ENCODE measurements at places on chromosomes 12 and 14.

DNA sequence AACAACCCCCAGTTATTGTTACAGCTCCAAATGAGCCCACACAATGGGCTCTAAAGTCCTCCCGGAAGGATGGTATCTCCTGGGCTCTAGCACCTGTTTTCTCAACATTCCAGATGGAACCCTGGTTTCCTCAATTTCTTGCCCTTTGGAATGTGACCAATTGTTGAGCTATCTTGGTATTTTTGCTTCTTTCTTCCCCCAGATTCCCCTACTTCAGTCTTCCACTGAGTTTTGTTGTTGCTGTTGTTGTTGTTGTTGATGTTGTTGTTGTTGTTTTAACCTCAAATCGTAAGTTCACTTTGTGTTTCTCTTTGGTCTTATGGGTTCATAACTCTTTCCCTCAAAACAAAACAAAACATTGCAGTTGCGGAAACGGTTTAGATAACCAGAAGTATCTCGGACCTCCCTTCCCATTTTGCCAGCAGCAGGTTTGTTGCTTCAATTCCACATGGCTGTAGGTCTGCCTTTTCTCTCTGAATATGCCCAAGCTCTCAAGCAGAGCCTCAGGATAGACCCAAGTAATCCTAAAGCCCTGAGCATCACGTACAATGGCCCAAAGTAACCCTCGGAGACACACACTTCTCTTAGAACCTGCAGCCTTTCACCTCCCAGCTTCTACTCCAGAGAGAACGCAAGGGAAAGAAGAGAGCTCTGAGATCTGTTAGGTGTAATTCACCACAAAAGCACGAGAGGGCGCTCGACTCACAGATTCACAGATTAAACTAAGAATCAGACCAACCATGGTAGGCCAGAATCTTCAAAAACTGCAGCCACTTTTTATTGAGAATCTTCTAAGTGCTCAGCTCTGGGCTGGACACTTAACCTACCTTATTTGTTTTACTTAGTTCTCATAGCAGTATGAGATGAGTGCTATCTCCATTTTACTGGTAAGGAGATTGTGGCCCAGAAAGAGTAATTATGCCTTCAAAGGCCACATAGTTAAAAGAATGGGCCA, 1.0 kb upstream of the DDX23 start:
- H3K36me3 ChIP-seq = no peaks in the 10 kb centered on the region
- peak overlapping the region; percentile 81 for H3K4me3 ChIP-seq
- peaks cover 27% of the 10 kb centered on the region for H3K4me1 ChIP-seq
- peak overlapping the region; percentile 72 for H3K27ac ChIP-seq

GRCh38 chr12:29050503-29050902, 98.6 kb upstream of the FAR2 start:
- DNase-seq = no peak
- no peaks in the 10 kb centered on the region for H3K27me3 ChIP-seq
- H3K27ac ChIP-seq = no peak overlapping the region
- H3K4me3 ChIP-seq = no peak overlapping the region
- no peaks in the 10 kb centered on the region for H3K4me1 ChIP-seq

DNA sequence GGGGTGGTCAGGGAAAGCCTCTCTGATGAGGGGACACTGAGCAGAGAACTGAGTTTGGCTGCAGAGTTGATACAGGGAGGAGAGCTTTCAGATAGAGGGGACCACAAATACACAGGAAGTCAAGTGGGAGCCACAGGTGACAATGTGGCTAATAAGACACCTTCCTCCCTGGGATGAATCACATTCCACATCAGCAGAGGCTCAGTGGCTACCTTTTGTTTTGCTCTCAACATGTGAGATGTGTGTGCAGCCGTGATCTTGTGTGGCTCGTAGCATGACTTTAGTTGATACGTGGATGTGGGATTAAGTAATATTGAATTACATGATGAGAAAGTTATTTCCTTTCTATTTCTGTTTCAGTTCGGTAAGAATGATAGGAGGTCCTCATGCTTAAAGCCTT, 7.5 kb downstream of the CRADD start:
- H3K36me3 ChIP-seq = no peaks in the 10 kb centered on the region
- no peaks in the 10 kb centered on the region for H3K27me3 ChIP-seq
- H3K27ac ChIP-seq = peak overlapping the region; percentile 79
- H3K4me3 ChIP-seq = no peak overlapping the region
- peaks cover 67% of the 10 kb centered on the region for H3K4me1 ChIP-seq

- H3K4me1 ChIP-seq = no peaks in the 10 kb centered on the region
- H3K36me3 ChIP-seq = no peaks in the 10 kb centered on the region
- no peak overlapping the region for H3K4me3 ChIP-seq
Measured at GRCh38 chr14:60288279-60288678, 39.3 kb downstream of the PPM1A start.

DNA sequence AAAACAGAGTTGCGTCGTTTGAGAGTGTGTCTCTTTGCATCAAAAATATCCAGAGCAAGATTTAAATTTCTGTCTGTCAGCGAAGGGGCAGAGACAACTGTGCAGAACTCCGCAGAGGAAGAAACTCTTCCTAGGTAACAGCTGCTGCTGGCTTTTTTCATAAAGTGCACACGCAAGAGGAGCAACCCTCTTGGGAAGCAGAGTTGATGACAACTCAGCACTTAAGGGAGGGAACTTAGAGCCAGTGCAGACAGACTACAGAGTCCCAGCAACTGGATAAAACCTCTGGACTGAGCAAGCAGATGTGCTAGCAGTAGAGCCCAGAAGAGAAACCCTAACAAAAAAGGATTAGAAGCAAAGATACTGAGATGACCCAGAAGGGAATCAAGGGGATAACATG, 337.1 kb downstream of the PCNX1 start:
- no peaks in the 10 kb centered on the region for H3K36me3 ChIP-seq
- no peak overlapping the region for H3K4me3 ChIP-seq
- no peaks in the 10 kb centered on the region for H3K4me1 ChIP-seq
- no peaks in the 10 kb centered on the region for H3K27me3 ChIP-seq
- no peak overlapping the region for H3K27ac ChIP-seq

- no peak overlapping the region for H3K27ac ChIP-seq
- H3K4me3 ChIP-seq = no peak overlapping the region
- no peaks in the 10 kb centered on the region for H3K27me3 ChIP-seq
- H3K36me3 ChIP-seq = no peaks in the 10 kb centered on the region
- H3K4me1 ChIP-seq = peaks cover 59% of the 10 kb centered on the region
Measured at GRCh38 chr14:103028161-103028767, 29.1 kb downstream of the CDC42BPB start.

- H3K27ac ChIP-seq = no peak overlapping the region
- no peaks in the 10 kb centered on the region for H3K36me3 ChIP-seq
- no peaks in the 10 kb centered on the region for H3K27me3 ChIP-seq
- H3K4me3 ChIP-seq = no peak overlapping the region
- no peak for DNase-seq
Measured at GRCh38 chr12:5745251-5745888, 199.7 kb downstream of the ANO2 start.

GRCh38 chr12:45681465-45681864, 48.0 kb upstream of the ARID2 start:
- no peaks in the 10 kb centered on the region for H3K36me3 ChIP-seq
- no peaks in the 10 kb centered on the region for H3K27me3 ChIP-seq
- H3K4me3 ChIP-seq = no peak overlapping the region
- no peak overlapping the region for H3K27ac ChIP-seq
- DNase-seq = no peak
- no peaks in the 10 kb centered on the region for H3K4me1 ChIP-seq

- no peak overlapping the region for H3K27ac ChIP-seq
- H3K4me3 ChIP-seq = no peak overlapping the region
- no peaks in the 10 kb centered on the region for H3K36me3 ChIP-seq
- H3K4me1 ChIP-seq = peaks cover 24% of the 10 kb centered on the region
- DNase-seq = no peak
Measured at GRCh38 chr14:24150567-24150966, 3.3 kb downstream of the RNF31 start.

DNA sequence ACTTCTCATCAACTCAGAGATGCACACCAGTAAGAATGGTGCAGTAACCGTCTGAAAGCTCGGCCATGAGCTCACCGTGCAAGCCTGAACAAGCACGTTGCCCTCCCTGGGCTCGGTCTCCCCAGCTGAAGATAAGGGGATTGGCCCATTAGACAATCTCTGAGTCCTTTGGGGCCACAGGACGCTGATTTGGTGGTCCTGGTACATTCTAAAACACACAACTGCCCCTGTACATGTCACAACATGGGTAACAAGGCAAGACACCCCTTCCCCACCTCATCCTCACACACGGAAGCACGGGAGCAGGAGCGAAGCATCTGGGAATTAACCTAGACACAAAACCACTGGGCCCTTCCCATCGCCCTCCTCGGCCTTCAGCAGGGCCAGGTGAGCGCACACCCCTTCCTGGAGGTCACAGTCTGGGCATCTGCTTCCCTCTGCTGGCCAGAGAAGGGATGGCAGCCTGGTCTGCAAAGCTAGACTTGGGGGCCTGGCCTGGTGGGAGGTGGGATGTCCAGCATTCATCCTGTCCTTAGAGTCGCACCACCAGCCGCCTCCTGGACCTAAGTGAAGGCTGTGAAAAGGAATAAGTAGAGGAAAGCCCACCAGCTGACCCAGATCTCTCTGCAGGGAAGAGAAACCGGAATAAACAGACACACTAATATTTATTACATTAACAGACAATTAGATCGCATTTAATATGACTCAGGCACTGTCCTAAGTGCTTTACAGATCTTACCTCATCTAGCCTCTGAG, 18.9 kb upstream of the SMUG1 start:
- no peaks in the 10 kb centered on the region for H3K4me1 ChIP-seq
- no peak for DNase-seq
- no peak overlapping the region for H3K27ac ChIP-seq
- H3K36me3 ChIP-seq = no peaks in the 10 kb centered on the region
- H3K4me3 ChIP-seq = no peak overlapping the region

DNA sequence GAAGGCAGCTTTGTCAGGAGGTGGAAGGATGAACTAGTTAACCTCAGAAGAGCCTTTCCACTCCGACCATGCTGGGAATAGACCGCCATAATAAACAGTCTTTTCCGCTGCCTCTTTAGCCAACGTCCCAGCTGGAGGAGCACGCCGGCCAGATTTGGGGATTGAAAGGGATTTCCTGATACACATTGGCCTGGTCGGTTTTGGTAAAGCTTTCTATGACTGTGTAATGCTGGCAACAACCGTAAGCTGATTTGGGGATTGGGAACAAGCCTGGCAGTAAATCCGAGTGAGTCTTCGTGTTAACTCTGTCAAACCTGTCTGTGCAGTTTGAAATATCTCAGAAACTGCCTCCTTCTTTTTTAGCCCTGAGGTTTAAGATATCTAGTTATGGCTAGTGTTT, 87.0 kb downstream of the DAD1 start:
- no peaks in the 10 kb centered on the region for H3K36me3 ChIP-seq
- H3K27me3 ChIP-seq = no peaks in the 10 kb centered on the region
- H3K4me1 ChIP-seq = peaks cover 23% of the 10 kb centered on the region
- no peak for DNase-seq
- H3K27ac ChIP-seq = peak overlapping the region; percentile 55
- H3K4me3 ChIP-seq = no peak overlapping the region

GRCh38 chr14:89658977-89659670, 242.1 kb upstream of the FOXN3 start:
- H3K27me3 ChIP-seq = no peaks in the 10 kb centered on the region
- DNase-seq = no peak
- H3K4me1 ChIP-seq = peaks cover 4% of the 10 kb centered on the region
- H3K36me3 ChIP-seq = no peaks in the 10 kb centered on the region

- H3K4me3 ChIP-seq = no peak overlapping the region
- no peaks in the 10 kb centered on the region for H3K36me3 ChIP-seq
- H3K27me3 ChIP-seq = no peaks in the 10 kb centered on the region
- no peak for DNase-seq
Measured at GRCh38 chr12:77995436-77996167, 164.9 kb downstream of the NAV3 start.

GRCh38 chr14:20434701-20435581, 1.0 kb downstream of the KLHL33 start:
- H3K4me1 ChIP-seq = peaks cover 23% of the 10 kb centered on the region
- H3K36me3 ChIP-seq = no peaks in the 10 kb centered on the region
- no peak for DNase-seq
- H3K27me3 ChIP-seq = no peaks in the 10 kb centered on the region
- peak overlapping the region; percentile 79 for H3K27ac ChIP-seq
- H3K4me3 ChIP-seq = peak overlapping the region; percentile 40

DNA sequence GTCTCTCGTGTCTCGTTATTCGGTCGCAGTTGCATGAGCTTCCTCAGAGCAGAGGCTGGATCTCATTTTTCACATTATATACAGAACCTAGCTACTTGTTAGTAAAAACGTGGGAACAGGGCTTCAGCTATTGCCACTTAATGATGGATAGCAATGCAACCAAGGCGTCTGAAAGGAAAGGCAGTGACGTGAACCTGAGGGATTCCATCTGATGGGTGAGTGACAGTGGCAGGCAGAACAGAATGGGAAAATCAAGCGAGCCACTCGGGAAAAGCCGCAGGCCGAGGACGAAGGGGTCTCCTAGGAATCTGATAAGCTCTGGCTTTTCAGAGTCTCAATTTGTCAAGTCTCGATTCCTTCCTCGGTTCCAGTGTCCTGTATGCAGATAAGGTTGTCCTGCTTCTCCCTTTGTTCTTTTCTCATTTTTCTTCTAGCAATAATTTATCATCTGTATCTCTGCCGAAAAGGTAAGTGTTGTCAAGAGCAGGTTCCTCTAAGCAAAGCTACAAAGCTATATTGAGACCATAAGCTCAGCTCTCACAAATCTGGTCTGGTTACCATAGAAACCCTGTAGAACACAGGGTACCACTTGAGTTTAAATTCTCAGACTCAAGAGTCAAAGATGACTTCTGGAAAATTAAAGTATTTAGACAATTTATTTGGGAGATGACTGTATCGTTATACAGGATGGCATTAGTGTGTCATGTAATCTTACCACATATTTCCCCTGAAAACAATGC, 416.6 kb downstream of the GLT1D1 start:
- DNase-seq = no peak
- H3K4me1 ChIP-seq = no peaks in the 10 kb centered on the region
- no peaks in the 10 kb centered on the region for H3K36me3 ChIP-seq
- H3K27me3 ChIP-seq = no peaks in the 10 kb centered on the region

- DNase-seq = no peak
- H3K4me1 ChIP-seq = no peaks in the 10 kb centered on the region
- no peaks in the 10 kb centered on the region for H3K27me3 ChIP-seq
- H3K4me3 ChIP-seq = no peak overlapping the region
- peaks cover 6% of the 10 kb centered on the region for H3K36me3 ChIP-seq
Measured at GRCh38 chr12:89494411-89495231, 30.0 kb downstream of the GALNT4 start.

DNA sequence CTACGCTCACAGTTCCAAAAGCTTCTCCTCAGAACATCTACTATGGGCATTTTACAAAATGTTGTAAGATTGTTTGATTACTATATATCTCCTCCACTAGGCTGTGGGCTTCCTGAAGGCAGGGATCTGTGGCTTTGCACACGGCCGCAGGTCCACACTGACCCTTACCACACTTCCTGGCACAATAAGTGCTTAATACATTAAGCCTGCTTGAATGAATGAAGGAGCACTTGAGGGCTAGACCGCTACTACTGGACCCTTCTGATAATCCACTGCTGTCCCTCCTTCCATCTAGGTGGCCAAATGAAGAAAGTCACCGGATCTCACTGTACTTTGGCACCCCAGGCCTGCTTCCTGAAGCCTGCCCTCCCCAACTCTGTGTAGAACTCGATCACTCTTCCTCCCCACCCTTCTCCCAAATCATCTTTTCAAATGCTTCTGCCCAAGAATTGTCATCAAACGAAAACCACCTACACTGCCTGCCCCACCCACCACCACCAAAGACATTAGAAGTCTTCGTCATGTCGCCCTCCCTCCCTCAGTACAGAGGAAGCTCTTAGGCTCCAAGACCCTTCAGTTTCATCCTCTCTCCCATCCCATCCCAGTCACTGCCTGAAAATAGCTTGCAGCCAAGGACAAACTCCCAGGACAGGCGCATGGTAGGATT, 596 bp upstream of the ZBTB39 start:
- no peaks in the 10 kb centered on the region for H3K36me3 ChIP-seq
- peaks cover 33% of the 10 kb centered on the region for H3K4me1 ChIP-seq
- DNase-seq = no peak
- H3K27me3 ChIP-seq = no peaks in the 10 kb centered on the region
